ENCODE measurements at places on chromosomes 4 and X.

- no peak for DNase-seq
Observed at GRCh38 chr4:56475917-56476316, 8.5 kb downstream of the SRP72 start.

- no peak for DNase-seq
Observed at GRCh38 chr4:182885738-182886077, 31.5 kb downstream of the DCTD start.

DNA sequence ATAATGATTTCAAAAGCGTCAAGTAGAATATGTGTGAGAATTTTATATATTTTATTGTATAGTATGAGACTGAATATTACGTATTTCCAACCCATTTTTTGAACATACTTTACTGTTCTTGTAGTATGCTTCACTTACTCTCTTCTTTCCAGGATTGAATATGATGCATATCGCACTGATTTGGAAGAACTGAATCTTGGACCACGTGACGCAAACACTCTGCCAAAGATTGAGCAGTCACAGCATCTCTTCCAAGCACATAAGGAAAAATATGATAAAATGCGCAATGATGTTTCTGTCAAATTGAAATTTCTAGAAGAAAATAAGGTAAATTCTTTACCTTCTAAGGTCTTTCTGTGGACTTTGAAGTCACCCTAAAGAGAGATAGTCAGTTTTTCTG is 48.1 kb upstream of the FHDC1 start:
- DNase-seq = no peak

- DNase-seq = no peak
Observed at GRCh38 chr4:171813526-171814250, 484 bp downstream of the GALNTL6 start.

DNA sequence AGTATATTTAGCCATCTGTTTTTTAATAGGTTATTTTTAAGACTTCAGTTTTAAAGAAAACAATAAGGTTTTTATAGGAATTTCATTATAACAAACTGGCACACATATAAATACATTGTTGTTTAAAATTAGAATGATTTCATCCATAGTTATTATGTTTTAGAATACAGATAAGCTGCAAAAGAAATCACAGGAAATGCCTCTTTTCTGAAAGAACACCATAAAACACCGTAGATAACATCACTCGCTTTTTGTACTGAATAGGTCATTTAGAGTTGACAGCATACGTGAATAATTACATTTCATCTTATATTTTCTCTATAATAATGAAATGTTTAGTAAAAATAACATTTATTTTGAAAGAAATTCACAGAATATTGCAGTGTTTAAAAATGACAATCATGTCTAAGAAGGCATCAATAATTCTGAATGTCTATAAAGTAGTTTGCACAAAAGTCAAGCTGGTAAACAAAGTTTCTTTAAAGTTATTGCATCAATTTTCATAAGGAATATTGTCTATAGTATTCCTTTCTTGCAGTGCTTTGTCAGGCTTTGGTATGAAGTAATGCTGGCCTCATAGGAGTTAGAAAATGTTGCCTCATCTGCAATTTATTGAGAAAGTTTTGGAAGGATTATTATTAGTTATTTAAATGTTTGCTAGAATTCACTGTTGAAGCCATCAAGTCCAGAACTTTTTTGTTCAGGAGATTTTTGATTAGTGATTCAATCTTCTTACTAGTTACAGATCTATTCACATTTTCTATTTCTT is 17.9 kb upstream of the VEGFC start:
- DNase-seq = no peak

DNA sequence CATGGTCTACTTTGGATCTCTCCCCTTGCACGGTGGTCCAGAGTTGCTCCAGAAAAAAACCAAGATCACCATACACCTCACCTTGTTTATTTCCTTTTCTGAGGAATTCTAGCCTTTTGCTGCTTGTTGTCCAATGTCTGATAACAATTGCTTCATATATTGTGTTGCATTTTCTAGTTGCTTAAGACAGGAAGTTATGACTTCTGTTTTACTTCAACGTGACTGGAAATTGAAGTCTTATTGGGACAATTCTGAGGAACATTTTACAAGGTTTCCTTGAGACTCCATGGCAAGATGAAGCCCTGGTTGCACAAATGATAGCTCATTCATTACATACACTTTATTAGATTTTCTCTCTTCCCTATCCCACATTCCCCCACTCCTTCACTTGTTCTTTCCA is 5.2 kb downstream of the CXCL1 start:
- DNase-seq = no peak

- DNase-seq = no peak
Observed at GRCh38 chr4:24570172-24570571, 14.2 kb downstream of the DHX15 start.

DNA sequence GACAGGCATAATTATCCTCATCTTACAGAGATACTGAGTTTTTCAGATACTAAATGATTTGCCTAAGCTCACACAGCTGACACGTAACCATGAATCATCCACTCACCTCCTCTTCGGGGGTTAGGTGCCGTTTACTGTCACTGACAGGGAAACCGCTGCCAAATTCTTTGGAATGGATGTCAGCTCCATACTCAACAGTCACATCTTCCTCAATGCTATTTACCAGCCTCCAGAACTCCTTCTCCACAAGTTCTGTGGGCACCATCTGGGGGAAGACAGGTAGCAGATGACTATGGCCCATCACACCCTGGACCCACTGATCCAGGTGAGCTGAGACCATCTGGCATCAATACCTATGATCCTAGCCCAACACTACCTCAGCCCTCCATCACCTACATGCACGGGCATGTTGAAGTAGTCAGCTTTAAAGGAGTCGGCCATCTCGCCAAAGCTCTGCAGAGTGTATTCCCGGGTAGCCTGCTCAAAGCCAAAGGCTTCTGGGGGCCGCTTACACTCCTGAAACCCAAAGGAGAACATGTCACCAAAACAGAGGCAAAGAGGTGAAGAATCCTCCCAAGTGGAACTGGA is 13.5 kb downstream of the KDM5C start:
- DNase-seq = no peak

- DNase-seq = no peak
Observed at GRCh38 chr4:73860181-73860580, 7.1 kb downstream of the PF4V1 start.

DNA sequence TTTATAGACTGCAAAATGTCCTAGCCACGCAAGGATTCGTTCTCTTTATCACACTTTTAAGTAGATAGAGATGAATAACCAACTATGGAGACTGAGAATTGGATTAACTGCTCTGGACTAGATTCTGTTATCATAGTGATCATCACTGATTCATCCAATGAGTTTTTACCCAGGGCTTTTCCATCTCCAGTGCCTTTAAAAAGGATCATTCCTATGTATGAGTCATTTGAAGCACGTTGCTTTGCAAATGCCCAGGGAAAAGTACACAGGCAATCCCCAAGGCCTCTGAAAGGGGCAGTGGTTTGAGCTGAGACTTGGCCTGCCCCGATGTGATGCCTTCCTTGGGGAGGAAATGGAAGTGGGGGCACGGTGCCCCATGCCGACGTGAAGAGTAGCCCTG is 122.7 kb upstream of the PSAPL1 start:
- no peak for DNase-seq

DNA sequence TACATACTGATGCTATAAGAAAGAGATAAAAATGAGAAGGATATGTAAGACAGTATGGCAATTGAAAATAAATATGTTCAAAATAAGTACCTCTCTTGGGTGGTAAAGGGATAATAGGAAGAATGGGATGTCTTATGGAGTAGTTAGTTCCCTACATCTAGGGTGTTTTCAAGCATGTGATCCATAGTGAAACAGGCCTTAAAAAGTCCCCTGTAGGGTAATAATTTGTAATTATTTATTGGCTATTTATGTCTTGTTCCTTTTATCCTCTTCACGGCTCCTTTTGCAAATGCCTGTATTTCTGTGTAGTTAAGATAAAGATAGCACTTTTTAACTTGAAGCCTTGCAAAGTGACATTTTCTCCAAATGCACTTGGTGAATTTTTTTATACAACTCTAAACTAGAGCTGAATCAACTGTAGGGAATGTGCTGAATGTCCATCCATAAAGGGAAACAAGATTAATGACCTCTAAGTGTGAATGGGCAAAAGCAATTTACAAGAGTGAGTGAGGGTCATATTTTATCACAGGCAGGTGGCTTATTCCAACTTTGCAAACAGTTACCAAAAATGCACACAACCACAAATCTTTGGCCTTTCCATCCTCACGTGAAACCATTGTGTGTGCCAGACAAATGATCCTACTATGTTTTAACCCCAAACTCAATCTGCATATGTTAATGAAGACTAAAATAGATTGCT is 299.0 kb downstream of the KCNIP4 start:
- DNase-seq = no peak

DNA sequence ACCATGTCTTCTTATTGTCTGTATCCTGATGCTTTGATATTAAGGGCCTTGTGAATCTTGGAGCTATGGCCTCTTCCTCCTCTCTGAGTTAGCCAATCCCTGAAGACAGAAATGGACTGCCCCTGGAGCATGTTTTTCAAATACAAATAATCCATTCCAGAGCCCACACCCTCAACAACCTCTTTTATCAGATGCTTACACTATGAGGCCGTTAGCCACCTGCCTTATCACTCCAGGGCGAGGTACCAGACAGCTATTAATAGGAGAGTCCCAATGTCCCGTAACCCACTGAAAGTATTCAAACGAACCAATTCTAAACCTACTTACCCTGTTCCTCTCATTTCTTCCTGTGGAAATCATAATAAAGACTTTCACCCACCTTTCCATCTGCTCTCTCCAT is 165.0 kb downstream of the ARHGAP24 start:
- no peak for DNase-seq

- DNase-seq = no peak
Observed at GRCh38 chr4:82458729-82459128, 28.3 kb downstream of the ENOPH1 start.

- no peak for DNase-seq
Observed at GRCh38 chrX:6299724-6300123, 71.1 kb upstream of the NLGN4X start.

GRCh38 chrX:3384327-3384726 is 37.9 kb upstream of the MXRA5 start:
- DNase-seq = no peak

DNA sequence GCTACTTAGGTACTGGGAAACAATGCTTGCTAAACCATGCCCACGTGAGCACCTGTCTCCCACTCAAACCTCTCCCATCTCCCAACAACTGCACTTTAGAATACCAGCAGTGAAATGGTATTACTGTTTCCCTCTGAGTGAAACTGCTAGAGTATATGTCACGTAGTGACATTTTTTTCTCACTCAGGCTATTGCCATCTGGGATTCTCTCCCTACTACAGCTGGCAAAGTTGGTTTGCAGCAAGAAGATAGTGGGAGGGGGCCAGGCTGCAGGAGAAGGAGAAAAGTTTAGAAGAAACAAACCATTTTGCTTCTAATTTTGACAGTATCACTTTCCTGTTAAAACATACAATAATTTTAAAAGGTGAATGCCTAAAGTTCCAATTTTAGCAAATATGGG is 358.3 kb downstream of the MAPK10 start:
- no peak for DNase-seq

GRCh38 chr4:178970433-178971140 is 1528.3 kb upstream of the AGA start:
- DNase-seq = no peak

DNA sequence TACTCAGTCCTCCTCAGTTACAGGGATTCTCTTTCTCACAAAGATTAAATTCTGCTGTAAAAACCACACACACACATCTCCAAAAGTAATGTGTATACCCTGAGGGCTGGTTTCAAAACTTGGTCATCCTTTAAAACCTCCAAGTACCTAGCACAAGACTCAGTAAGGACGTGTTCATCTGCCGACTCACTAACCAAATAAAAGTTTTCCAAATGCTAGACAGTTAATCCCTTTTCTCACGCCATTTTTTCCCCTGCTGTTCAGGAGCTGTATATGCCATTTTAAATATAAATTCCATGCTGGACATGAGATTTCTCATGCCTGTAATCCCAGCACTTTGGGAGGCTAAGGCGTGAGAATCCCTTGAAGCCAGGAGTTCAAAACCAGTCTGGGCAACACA is 3.9 kb upstream of the SAT1 start:
- no peak for DNase-seq

GRCh38 chr4:79913581-79913980 is 159.4 kb downstream of the ANTXR2 start:
- no peak for DNase-seq

- no peak for DNase-seq
Observed at GRCh38 chr4:83890816-83891215, 354.9 kb downstream of the GPAT3 start.

GRCh38 chr4:60814549-60814948 is 385.6 kb upstream of the ADGRL3 start:
- no peak for DNase-seq

DNA sequence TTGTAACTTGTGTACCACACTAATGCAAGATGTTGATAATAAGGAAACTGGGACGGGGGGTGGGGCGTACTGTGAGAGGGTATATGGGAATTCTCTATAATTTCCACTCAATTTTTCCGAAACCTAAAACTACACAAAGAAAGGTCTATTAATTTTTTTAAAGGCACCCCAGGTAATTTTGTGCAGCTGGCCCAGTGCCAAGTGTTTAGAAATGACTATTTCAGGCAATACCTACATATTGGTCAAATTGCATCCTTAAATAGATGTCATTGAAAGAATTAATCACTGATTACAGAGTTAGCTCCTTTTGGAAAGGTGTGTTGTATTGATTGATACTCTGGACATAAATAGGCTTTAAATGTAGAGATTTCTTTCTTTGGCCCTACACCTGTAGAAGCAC is 10.1 kb upstream of the MTMR1 start:
- no peak for DNase-seq

DNA sequence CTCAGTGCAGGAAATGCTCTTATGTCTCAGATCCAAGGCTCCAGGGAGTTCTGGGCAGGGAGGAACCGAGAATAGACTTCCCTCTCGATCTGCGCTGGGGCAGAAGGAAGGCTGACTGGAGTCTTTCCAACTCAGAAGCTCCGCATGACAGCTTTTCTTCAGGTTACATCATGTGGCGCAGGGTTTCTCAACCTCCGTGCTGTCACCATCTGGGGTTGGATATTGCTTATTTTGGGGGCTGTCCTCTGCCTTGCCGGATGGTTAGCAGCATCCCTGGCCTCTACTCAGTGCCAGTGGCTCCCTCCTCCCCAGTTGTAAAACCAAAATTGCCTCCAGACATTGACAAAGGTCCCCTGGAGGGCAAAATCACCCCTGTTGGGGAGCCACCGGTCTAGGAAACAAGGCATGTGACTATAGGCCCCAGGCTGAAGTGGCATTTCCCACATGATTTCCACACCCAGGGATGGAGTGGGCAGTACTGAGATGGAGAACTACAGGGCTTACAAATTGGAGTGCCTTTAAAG is 21.4 kb downstream of the REELD1 start:
- no peak for DNase-seq

DNA sequence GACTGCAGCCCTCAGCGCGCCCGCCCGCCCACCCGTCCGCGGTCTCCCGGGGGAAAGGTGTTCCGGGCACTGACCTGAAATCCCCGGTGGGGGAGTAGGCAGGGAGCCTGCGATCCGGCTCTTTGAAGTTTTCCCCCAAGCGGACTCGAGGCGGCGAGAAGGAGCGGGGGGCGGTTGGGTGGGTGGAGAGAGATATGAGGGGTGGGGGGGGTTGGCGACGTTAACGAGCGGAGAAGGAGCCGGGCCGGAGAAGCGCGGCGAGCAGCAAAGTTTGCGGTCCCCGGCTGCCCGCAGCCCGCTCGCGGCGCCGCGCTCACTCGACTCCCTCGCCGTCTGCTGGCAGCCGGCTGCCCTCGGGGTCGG is 636 bp downstream of the BCOR start:
- no peak for DNase-seq

GRCh38 chr4:147247579-147247978 is 233.3 kb upstream of the EDNRA start:
- no peak for DNase-seq

- DNase-seq = no peak
Observed at GRCh38 chr4:3682236-3683076, 83.7 kb upstream of the ADRA2C start.

Data from HuH-7 (cell line).